ENCODE measurements at places on chromosomes 16 and 17.

DNA sequence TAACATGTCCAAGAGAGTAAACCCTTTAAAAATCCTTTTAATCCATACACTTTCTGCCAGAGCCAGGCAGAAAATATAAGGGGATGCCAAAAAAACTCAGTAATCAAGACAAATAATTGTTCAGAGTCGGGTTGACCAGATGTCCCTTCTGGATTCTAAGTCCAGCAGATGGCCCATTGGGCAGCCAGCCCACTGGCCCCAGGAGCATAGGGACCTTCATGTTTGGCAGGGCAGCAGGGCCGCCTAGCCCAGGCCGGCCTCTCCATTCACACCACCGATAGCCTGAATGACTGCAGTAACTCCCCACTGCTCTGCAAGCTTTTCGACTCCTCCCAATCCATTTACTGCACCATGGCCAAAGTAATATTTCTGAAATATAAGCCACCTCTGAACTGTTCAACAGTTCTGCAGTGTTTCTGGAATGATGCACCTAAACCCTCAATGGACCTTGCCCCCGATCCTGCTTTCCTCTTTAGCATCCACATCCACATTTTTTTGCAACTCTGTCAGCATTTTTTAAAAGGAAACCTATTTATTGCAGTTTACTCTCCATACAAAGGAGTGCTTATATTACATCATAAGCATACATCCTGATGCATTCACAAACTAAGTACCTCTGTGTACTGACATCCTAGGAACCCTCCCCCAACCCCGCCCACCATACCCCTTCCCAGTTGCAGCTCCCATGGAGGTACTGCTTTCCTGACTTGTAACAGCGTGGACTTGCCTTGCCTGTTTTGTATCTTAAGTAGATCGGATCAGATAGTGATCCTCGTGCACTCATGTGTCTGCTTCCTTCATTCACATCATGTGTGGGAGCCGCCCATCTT, 46.4 kb downstream of the LDHD start:
- DNase-seq, result no peak

- no peak for DNase-seq
Measured at GRCh38 chr16:88448461-88449266, 4.4 kb upstream of the ZFPM1 start.

DNA sequence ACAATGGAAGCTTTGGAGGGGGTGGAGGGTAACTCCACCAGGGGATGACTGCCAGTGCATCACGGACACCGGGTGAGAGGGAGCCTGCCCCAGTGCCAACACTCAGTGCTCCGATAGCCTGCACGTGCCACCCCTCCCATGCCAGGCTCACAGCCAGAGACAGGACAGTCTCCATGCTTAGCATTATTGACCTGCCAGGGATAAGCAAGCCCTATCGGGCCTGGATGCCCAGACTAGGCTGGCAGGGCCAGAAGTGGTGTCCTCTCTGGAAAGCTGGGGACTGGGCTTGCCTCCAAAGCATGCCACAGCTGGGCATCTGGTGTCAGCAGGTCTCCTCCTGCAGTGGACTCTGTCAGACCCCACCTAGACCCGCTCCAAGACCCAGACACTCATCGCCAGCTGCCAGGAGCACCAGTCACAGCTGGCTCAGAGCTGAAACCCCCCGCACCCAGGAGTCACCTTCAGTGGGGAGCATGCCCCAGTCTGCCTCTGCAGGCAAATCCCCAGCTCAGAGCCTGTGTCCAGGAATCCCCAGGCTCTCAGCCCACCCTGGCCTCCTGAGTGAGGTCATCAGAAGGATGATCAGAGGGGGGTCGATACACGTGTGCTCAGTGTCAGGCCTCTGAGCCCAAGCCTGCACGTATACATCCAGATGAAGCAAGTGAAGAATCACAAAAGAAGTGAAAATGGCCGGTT, 1.8 kb upstream of the RHBDF1 start:
- no peak for DNase-seq

GRCh38 chr16:85879975-85880831, 18.8 kb upstream of the IRF8 start:
- DNase-seq, result no peak

DNA sequence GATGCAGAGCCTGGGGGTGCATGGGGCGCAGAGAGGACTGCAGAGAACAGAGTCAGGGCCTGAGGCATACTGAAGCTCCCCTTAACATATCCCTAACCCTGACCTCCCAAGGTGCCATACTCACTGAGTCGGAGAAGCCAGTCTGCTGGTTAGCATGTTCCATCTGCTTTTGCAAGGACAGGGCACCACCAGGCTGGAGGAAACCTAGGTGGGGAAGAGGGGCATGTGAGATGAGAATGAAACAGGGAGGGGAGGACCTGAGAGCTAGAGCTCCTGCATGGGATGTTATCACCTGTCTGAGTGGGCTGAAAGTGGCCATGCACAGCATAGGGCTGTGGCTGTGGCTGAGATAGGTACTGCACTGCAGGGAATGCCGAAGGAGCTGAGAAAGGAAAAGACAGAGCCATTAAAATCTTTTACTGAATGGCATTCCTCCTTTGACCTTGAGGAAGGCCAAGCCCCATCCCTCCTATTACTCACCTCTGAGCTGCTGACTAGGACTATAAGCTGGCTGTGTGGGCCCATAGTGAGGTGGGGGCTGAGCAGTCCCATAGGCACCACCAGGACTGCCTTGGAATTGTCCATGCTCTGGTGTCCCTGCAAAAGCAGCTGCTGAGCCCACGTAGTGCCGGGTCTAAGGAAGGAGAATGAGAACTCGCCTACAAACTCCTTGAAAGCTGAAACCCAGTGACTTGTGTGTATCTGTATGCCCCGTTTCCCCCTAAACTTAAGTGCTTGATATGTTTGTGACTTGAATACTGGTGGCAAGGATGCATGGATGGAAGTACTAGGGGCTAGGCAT, 1.9 kb downstream of the GPS2 start:
- no peak for DNase-seq

DNA sequence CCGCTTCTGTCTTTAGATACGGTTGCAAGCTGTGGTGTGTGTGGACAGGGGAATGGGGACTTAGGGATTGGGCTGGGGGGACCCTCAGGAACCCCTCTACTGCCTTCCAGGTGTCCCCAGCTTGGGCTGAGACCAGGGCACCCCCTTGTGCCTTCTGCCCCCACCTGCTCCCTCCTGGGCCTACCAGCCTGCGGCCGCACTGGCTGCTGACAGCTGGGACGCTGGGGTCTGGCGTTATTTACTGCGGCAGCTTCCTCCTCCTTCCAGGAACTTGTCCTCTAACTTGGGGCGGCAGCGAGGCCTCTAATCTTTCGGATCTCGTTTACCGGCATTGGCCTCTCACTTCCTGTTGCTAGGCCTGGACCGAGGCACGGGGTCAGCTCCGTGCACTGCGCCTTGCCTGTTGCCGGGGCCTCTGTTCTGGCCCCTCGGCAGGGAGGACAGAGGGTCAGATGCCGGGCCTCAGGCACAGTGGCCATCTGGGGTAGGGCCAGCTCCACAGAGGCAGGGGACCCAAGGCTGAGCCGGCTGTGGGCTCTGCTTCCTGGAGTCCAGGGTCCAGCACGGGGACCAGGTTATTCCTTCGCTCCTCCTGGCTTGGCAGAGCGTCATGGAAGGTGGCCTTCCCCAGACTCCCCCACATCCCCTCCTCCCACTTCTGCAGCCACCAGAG, 31.8 kb downstream of the TMEM235 start:
- no peak for DNase-seq

Measured in stimulated activated CD4-positive, alpha-beta T cell treated with anti-CD3 and anti-CD28 coated beads, Interleukin-1b, Interleukin-23, amount 100 ng/mL, for 1 hour (primary cell).